ENCODE measurements at places on chromosomes 1 and 21. TPM values are rescaled to one million over a fixed set of nuclear protein-coding genes. Genes with fewer than 3 reads are reported as not detected.
A peak's percentile ranks its signal among the peaks of the same experiment; 100 is the strongest.

G0S2 gene
- total RNA-seq, result 15.1 TPM

DNA sequence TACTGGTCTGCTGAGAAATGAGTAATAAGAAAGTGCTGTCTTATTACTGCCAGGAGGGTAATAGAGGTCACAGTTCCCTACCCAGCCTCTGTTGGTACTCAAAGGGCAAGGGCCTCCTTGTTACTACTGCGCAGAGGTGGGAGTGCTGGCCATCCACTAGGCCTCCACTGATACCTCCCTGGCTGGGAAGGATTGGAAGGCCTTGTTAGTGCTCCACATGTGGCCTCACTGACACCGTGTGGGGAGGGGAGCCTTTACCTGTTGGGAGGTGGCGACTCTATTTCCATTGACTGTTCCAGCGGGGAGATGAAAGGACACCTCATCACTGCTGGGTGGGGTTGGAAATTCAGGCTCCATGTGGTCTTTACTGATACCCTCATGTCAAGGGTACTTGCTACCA is 57.8 kb upstream of the USP24 start:
- no peaks in the 10 kb centered on the region for H3K36me3 ChIP-seq
- no peaks in the 10 kb centered on the region for H3K27me3 ChIP-seq
- peaks cover 28% of the 10 kb centered on the region for H3K4me1 ChIP-seq

- no peaks in the 10 kb centered on the region for H3K4me1 ChIP-seq
- no peak for DNase-seq
Observed at GRCh38 chr1:204961765-204962419, 81.1 kb upstream of the CNTN2 start.

C1QC gene
- total RNA-seq, result not detected

C1QTNF12 gene
- total RNA-seq, result 3.9 TPM

GRCh38 chr1:89649783-89650182 is 16.9 kb downstream of the LRRC8C start:
- no peaks in the 10 kb centered on the region for H3K27me3 ChIP-seq
- H3K27ac ChIP-seq, result no peak overlapping the region
- no peak overlapping the region for H3K4me3 ChIP-seq
- H3K36me3 ChIP-seq, result no peaks in the 10 kb centered on the region
- no peaks in the 10 kb centered on the region for H3K4me1 ChIP-seq
- DNase-seq, result no peak

GRCh38 chr1:79262745-79263258 is 256.3 kb upstream of the ADGRL4 start:
- H3K4me3 ChIP-seq, result no peak overlapping the region
- H3K36me3 ChIP-seq, result no peaks in the 10 kb centered on the region
- no peak overlapping the region for H3K27ac ChIP-seq
- no peaks in the 10 kb centered on the region for H3K27me3 ChIP-seq

DNA sequence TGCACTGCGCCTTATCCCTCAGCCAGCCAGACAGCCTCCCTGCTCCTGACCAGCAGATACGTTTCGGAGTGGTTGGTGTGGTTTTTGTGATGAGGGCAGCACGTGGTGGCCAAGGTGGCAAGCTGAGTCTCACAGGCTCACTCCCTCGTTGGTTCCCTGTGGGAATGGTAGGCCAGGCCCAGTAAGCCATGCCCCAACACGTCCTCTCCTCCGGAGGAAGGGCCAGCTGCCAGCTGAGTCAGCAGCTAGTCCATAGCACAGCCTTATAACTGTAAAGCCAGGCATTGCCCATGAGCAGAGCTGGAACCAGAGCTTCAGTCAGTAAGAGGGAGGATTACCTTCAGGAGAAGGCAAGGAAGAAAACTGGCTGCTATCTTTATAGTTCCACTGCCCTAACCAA is 29.5 kb downstream of the SZRD1 start:
- no peaks in the 10 kb centered on the region for H3K27me3 ChIP-seq
- no peak overlapping the region for H3K4me3 ChIP-seq

DNA sequence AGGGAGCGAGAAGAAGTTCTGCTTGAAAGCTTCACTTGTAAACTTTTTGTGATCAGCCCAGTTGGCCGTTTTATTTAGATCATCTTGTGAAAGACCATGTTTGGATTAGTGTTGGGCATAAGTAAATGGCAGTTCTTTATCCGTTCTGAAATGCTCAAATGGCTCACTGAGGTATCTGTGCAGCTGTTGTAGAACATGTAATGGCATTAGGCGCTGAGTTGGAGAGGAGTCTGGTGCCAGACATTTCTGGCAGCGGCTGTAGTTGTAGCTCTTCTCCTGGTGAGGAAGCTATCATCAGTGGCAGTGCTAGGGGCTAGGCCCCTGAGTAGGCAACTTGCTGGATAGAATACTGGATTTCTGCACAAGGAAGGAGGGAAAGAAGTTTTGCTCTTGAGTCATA is 321.6 kb downstream of the LMO4 start:
- H3K27ac ChIP-seq, result no peak overlapping the region
- H3K36me3 ChIP-seq, result no peaks in the 10 kb centered on the region
- H3K4me1 ChIP-seq, result peaks cover under 1% of the 10 kb centered on the region
- no peak overlapping the region for H3K4me3 ChIP-seq

MYBPH gene
- not detected for total RNA-seq

RGS4 gene
- 23.8 TPM for total RNA-seq

MOB3C gene
- 5.5 TPM for total RNA-seq

DNA sequence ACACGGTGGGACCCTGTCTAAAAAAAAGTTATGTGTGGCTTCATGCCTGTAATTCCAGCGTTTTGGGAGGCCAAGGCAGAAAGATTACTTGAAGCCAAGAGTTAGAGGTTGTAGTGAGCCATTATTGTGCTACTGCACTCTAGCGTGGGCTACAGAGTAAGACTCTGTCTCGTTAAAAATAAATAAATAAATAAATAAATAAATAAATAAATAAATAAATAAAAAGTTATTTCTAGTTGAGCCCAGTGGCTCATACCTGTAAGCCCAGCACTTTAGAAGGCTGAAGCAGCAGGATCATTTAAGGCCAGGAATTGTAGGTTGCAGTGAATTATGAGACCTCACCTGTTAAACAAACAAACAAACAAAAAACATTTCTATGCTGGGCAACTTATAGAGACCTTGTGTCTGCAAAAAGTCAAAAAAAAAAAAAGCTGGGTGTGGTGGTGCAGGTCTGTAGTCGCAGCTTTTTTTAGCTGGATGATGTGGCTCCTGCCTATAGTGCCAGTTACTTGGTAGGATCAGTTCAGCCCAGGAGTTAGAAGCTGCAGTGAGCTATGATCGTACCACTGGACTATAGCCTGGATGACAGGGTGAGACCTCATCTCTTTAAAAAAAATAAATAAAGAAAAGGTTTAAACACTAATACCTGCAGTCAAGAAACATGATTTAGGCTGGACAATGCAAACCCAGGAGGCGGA is 25.6 kb downstream of the GON4L start:
- H3K27me3 ChIP-seq, result no peaks in the 10 kb centered on the region
- peaks cover 5% of the 10 kb centered on the region for H3K36me3 ChIP-seq
- no peak overlapping the region for H3K4me3 ChIP-seq
- no peak for DNase-seq

- H3K4me1 ChIP-seq, result no peaks in the 10 kb centered on the region
- H3K27ac ChIP-seq, result no peak overlapping the region
- no peak overlapping the region for H3K4me3 ChIP-seq
- H3K36me3 ChIP-seq, result no peaks in the 10 kb centered on the region
- no peak for DNase-seq
Observed at GRCh38 chr1:107682467-107682866, 282.5 kb downstream of the VAV3 start.

DNA sequence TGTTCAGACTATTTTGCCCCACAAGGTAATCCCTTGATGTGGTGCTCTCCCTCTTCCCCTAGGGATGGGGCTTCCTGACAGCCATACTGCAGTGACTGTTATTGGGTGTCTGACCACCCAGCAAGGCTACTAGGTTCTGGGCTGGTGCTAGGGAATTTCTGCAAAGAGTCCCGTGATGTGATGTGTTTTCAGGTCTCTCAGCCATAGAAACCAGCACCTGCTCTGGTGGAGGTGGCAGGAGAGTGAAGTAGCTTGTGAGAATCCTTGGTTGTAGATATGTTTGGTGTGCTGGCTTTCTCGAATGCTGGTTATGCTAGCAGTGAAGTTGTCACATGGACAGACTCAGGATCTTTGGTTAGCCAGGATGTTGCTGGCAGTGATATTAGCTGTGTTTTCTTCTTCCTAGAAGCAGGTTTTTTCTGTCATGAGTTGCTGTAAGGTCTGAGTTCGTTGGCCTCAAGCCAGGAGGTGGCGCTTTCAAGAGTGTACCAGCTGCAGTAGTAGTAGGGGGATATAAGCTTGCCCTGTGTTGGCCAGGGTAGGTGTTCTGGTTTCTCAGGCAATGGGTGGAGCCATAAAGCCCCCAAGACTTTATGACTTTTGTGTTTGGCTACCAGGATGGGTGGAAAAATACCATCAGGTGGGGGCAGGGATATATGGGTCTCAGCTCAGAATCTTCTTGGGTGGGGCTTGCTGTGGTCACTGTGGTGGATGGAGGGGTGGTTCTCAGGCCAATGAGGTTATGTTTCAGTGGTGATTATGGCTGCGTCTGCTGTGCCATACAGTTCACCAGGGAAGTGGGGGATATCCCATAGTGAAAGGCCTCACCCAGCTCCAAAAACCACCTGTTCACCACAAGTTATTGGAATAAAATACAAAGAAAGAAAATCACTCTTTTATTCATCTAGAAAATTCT is 1112.3 kb downstream of the KCNT2 start:
- DNase-seq, result no peak
- H3K4me1 ChIP-seq, result no peaks in the 10 kb centered on the region
- H3K27ac ChIP-seq, result no peak overlapping the region
- no peak overlapping the region for H3K4me3 ChIP-seq
- no peaks in the 10 kb centered on the region for H3K36me3 ChIP-seq

DNA sequence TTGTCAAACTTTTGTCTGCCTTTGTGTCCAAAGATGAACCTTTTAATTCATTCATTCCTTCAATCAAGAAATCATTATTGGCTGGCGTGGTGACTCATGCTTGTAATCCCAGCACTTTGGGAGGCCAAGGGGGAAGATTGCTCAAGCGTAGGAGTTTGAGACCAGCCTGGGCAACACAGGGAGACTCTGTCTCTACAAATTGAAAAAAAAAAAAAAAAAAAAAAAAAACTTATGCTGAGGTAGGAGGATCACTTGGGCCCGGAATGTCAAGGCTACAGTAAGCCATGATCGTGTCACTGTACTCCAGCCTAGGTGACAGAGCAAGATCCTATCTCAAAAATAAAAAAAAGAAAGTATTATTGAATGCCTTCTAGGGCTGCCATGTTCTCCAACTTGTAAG is 51.3 kb upstream of the CXADR start:
- H3K4me1 ChIP-seq, result peaks cover 21% of the 10 kb centered on the region
- peak; percentile 22 for DNase-seq
- H3K4me3 ChIP-seq, result no peak overlapping the region
- no peaks in the 10 kb centered on the region for H3K27me3 ChIP-seq
- H3K27ac ChIP-seq, result peak overlapping the region; percentile 35

GRCh38 chr1:238568735-238569134 is 678.0 kb upstream of the ZP4 start:
- no peak overlapping the region for H3K27ac ChIP-seq
- H3K36me3 ChIP-seq, result no peaks in the 10 kb centered on the region
- H3K4me1 ChIP-seq, result no peaks in the 10 kb centered on the region
- no peak overlapping the region for H3K4me3 ChIP-seq
- H3K27me3 ChIP-seq, result no peaks in the 10 kb centered on the region
- no peak for DNase-seq

GRCh38 chr1:221669441-221669840 is 72.4 kb downstream of the DUSP10 start:
- no peaks in the 10 kb centered on the region for H3K36me3 ChIP-seq
- H3K4me3 ChIP-seq, result no peak overlapping the region
- DNase-seq, result no peak
- H3K4me1 ChIP-seq, result peaks cover 4% of the 10 kb centered on the region
- no peaks in the 10 kb centered on the region for H3K27me3 ChIP-seq
- H3K27ac ChIP-seq, result no peak overlapping the region

DNA sequence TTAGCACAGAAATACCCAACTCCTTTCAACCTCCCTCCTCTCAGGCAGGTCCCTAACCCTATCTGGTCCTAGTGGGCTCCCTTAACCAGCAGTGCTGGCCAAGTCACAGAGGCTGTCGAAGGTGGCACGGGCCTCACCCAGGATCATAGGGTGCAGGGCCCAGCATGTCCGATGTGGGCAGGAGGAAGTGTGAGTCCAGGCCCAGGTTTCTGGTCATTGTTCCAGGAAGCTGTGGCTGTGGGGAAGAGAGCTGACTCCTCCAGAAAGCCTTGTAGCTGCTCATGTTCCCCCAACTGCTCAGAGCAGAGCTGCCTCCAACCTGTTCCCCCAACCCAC is 2.4 kb downstream of the CCDC17 start:
- peaks cover 14% of the 10 kb centered on the region for H3K36me3 ChIP-seq
- DNase-seq, result no peak
- no peak overlapping the region for H3K27ac ChIP-seq
- H3K27me3 ChIP-seq, result no peaks in the 10 kb centered on the region
- H3K4me3 ChIP-seq, result no peak overlapping the region

DNA sequence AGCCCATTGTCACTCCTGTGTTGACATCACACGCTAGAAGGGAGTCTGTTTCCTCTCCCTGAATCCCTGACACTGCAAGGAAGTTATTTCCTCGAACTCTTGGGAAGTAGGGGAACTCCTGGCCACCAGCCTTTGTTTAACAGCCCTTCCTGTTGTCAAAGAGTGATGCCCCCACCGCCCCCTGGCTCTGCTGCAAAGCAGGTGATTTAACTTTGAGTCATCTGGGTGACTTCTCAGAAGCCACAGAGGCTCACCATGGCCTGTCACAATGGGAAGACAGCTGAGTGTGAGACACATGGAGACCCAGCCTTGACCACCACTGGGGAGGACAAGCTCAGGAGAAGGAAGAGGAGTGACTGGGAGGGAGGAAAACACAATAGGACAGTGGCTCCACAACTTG is 182.8 kb downstream of the PSMG1 start:
- no peak overlapping the region for H3K27ac ChIP-seq
- H3K4me1 ChIP-seq, result peaks cover 19% of the 10 kb centered on the region
- DNase-seq, result no peak
- no peaks in the 10 kb centered on the region for H3K27me3 ChIP-seq
- no peaks in the 10 kb centered on the region for H3K36me3 ChIP-seq
- no peak overlapping the region for H3K4me3 ChIP-seq

GRCh38 chr1:65395887-65396612 is 24.4 kb upstream of the LEPR start:
- H3K4me1 ChIP-seq, result no peaks in the 10 kb centered on the region
- H3K36me3 ChIP-seq, result no peaks in the 10 kb centered on the region
- no peak overlapping the region for H3K4me3 ChIP-seq
- no peaks in the 10 kb centered on the region for H3K27me3 ChIP-seq

GRCh38 chr1:116716391-116716790 is 37.8 kb upstream of the CD2 start:
- H3K36me3 ChIP-seq, result no peaks in the 10 kb centered on the region
- no peak for DNase-seq
- no peaks in the 10 kb centered on the region for H3K4me1 ChIP-seq
- H3K4me3 ChIP-seq, result no peak overlapping the region
- H3K27ac ChIP-seq, result no peak overlapping the region

DNA sequence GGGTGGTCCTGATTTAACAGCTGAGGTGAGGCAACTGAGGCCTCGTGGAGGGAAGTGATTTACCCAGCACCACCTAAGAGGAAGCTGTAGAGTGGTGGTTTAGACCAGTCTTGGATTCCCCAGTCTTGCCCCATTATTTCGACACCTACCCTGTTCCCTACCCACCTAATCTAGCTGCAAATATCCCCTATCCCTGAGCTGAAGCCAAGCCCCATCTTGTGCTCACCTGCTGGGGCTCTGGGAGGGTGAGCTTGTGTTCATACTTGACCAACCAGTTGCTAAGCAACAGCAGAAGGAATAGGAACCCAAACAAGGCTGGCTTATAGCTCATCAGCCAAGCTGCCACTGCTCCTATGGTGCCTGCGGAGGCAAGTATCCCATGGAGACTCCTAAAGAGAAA is 2.0 kb downstream of the TEX46 start:
- H3K36me3 ChIP-seq, result no peaks in the 10 kb centered on the region
- peaks cover 13% of the 10 kb centered on the region for H3K4me1 ChIP-seq
- H3K27me3 ChIP-seq, result no peaks in the 10 kb centered on the region
- no peak overlapping the region for H3K4me3 ChIP-seq

TCP10L gene
- total RNA-seq, result 0.34 TPM

All from astrocyte (in vitro differentiated cells and primary cell).